ENCODE measurements at places on chromosomes 6 and 20.

- no peak for DNase-seq
Observed at GRCh38 chr6:110295451-110296165, 62.5 kb downstream of the METTL24 start.

DNA sequence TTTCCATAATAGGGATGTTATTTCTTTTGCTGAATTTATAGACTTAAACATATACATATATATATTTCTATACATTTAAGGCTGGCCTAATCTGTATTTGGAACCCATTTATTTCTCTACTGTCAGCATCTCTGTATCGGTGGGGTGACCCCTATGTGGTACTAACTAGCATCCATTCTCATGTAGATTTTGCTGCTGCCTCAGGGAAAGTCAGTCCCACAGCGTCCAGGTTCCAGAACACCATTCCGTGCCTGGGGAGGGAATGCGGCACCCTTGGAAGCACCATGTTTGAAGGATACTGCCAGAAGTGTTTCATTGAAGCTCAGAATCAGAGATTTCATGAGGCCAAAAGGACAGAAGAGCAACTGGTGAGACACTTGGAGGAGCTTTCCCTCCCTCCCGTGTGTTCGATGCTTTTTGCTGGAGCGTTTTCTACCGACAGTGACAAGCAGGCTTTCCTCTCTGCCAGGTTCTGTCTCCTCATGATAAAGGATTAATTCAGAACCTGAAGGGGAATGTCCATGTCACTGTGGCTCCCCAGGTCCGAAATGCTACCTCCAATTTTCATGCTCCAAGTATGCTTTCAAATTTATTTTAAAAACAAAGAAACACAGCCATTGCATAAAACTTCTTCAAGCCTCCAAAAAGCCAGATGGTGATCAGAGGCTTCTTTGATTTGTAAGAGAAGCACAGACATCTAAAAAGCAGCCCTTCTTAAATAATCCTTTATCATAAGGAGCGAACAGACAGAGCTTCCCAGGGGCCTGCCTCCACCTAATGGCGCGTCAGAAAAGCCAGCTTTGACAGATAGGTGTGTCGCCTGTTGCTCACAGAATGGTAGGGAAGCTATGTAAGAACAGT, 13.1 kb downstream of the TNFAIP3 start:
- DNase-seq = no peak

DNA sequence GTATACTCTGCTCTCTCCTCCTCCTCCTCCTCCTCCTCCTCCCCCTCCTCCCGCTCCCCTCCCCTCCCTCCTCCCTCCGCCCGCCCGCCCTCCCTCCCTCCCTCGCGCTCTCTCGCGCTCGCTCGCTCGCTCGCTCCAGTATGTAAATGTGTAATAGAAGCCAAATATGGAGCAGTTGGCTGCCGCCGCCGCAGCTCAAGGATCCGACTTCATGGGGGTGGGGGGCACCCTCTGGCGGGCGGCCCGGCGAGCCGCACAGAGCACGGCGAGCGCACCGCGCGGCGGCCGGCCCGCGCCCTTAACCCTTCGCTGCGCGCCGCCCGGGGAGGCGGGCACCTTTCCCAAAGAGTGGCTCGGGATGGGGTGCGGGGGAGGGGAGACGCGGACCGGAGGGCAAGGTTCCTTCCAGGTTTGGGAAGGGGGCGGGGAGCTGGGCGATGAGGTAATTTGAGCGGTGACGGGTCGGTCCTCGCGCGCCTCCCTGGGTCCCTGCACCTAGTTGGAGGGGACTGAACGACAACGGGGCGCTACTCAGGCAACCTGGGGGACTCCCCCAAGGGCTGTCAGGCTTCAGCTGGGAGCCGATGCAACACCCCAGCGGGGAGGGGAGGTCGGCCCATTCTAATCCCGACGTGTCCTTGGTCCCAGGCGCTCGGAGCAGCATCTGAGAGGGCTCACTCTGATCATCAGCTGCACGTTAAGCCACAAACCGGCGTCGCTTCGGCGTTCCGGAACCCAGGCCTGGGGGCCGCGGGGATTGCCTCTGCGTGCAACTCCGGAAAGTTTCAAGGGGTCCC, 409 bp upstream of the ATXN1 start:
- DNase-seq = peak; percentile 85

DNA sequence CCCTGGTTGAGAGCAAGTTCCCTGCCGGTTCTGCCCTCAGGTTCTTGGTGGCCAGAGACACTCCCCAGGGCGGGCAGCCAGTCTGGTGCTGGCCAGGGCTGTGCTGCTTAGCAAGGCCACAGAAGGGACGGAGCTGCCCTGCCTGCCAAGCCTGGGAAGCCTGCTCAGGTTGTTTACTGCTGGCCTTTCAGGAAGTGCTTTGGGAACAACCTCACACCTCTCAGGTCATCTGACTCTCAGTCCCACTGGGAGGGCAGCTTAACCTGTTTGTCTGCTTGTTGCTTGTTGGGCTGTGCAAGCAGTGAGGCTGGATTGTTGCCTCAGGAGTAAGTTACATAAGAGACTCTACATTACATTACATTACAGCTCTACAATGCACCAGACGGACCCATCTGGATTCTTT, 75.8 kb upstream of the AFDN start:
- no peak for DNase-seq

GRCh38 chr6:27684264-27685211, 211.6 kb upstream of the ZNF184 start:
- no peak for DNase-seq

DNA sequence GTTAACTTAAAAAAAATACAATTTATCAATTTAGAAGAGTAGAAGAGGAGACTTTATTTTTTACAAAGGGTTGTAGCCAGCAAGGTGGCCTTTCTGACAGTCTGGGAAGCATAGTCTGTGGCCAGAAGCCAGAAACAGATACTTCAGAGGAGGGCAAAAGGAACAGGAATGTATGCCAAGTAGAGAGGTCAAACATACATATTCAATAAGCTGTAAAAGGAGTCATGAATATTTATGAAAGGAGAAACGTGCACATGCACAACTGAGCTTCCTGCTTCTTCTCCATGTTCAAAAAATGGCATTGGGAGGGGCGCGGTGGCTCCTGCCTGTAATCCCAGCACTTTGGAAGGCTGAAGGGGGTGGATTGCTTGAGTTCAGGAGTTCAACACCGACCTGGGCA, 43.9 kb upstream of the FAM184A start:
- DNase-seq = no peak

GRCh38 chr6:37103169-37104039, 66.5 kb upstream of the PIM1 start:
- peak; percentile 14 for DNase-seq

- no peak for DNase-seq
Observed at GRCh38 chr6:89522778-89523177, 89.8 kb downstream of the ANKRD6 start.

- DNase-seq = peak; percentile 32
Observed at GRCh38 chr6:122730775-122731386, 48.6 kb upstream of the FABP7 start.

DNA sequence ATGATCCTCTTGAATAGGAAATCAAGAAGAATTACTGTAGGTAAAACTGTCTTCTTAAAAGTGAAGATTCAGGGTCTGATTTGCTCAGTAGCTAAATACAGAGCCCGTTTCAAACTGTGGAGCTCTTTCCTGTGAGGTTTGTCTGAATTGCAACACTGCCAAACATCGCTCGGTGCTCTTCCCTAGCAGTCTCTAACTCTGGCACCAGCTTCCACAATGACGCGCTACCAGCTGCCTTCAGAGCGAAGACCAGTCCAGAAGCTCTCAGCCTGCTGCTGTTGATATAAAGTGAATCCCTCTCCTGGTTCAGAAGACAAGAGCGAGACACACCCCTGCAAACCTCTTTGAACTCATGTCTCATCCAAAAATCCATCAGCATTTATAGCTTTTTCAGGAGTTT, 447.0 kb downstream of the LMBRD1 start:
- no peak for DNase-seq

DNA sequence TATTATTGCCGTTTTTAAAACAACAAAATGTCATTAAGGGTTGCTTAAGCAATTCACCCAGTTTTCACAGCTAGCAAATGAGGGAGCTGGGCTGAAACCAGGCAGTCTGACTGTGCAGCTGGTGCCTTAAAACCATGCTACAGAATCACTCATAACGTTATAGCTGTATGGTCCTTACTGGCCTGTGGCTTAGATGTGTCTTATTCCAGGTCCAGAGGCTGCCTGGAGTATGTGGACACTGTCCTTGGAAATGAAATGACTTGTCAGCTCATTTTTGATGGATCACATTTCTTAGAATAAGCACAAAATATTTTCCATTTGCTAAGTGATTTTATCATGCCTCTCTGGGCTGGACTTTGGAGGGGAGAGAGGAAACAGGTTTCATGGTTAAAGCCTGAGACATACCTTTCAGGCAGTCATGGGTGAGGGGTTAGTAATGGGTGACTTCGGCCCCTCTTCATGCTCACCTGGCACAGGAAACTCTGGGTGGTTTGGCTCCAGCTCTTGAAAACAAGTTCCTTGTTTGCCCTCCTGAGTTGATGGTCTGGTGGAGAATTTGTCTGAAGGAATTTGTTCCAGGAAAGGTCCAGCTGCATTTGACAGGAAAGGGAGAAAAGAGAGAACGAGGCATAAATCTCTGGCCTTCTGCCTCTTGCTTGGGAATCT, 823.2 kb downstream of the DHX35 start:
- no peak for DNase-seq

DNA sequence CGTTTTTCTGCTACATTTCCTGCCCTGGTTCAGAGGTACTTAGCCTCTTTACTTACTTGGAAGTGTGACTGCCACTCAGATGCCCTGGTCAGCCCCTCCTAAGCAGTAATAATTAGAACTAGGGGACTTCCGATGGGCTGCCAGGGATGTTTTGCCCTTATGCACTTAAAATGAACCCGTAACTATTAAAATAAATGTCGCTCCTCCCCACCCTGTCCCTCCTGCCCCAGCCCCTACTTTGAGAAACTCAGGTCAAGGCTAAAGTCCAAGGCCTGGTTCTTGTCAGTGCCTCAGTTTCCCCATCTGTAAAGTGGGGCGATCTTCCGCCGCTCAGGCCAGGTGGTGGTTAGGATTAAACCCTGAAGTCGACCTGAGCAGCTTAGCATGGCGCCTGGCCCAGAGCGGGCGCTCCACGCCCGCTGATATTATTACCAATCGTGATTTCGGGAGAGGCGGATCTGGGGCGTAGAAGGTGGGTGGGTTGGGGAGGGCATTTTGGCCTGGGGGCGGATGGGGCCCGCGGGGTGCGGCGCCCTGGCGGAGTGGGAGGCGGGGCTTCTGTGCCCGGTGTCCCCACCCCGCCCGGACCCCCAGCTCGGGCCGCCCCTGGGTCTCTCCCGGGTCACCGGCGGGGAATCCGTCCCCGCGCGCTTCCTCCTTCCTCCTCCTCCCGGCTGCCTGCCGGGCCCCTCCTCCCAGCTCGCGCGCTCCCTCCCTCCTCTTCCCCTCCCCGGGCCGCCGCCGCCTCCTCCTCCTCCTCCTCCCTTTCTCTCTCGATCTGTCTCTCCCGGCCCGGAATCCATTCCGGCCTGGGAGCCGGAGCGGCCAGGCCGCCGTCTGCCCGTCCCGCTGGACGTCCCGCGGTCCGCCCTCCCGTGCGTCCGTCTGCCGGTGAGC, at the start of gene SRC:
SRC (plus strand) TSS at position 802 of the 897 bp plus-strand sequence. CDS start 38,014 bp downstream, outside the sequence.
- DNase-seq = peak; percentile 63

DNA sequence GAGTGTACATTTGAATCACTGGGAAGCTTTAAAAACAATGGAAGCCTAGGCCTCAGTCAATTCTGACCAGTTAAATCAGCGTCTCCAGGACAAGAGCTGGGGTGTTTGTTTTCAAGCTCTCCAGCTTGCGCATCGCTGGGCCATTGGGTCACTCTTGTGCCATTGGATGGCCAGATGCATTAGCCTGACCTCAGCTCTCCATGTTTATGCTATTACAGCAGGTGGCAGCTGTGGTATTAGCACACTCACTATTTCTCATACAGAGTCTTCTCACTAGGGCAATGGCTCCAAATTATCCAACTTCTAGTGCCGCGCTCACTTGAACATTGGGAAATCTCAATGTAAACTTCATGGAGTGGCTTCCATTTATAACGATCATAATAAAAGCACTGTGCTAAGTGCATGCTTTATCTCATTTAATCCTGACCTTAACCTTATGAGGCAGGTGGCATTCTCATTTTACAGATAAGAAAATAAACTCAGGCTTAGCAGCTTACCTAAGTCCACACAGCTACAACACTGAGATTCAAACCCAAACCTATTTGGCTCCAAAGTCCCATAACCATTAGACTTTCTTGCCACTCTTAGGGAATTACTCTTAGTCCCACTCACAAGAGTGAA, 108.8 kb downstream of the PPP1R14C start:
- no peak for DNase-seq

- DNase-seq = no peak
Observed at GRCh38 chr20:37373020-37373598, 27.2 kb downstream of the SRC start.

- DNase-seq = no peak
Observed at GRCh38 chr6:88008831-88009231, 38.8 kb upstream of the SPACA1 start.

DNA sequence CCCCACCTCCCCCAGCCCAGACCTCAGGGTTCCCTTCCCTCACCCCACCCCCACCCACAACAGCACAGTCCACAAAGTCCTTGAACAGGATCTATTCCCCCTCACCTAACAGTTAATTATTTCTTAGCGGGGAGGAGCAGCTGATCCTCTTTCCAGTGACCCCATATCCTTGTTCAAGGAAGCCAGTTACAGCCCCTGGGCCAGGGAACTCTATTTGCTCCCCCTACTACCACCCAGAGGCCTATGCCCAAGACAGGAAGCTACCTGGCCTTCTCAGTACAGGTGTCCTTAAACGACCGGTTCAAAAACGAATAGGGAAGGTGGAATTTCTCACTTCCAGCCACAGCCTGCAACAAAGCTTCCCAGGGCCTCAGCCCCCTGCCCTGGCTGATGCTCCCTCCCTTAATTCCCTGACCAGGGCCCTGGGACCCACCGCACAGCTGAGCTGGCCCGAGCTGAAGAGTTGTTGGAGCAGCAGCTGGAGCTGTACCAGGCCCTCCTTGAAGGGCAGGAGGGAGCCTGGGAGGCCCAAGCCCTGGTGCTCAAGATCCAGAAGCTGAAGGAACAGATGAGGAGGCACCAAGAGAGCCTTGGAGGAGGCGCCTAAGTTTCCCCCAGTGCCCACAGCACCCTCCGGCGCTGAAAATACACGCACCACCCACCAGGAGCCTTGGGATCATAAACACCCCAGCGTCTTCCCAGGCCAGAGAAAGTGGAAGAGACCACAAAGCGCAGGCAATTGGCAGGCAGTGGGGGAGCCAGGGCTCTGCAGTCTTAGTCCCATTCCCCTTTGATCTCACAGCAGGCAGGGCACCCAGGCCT, 778 bp downstream of the MCCD1 start:
- no peak for DNase-seq

GRCh38 chr20:52601295-52601971, 370.7 kb upstream of the TSHZ2 start:
- DNase-seq = no peak

- no peak for DNase-seq
Observed at GRCh38 chr6:79586548-79586947, 44.6 kb upstream of the SH3BGRL2 start.

- no peak for DNase-seq
Observed at GRCh38 chr6:54285595-54285994, 22.6 kb upstream of the TINAG start.

Measured in nucleus accumbens (tissue), 56 donors.